ENCODE measurements at places on chromosomes 7 and 10. TPM values are rescaled to one million over a fixed set of nuclear protein-coding genes. Genes with fewer than 3 reads are reported as not detected.

DNA sequence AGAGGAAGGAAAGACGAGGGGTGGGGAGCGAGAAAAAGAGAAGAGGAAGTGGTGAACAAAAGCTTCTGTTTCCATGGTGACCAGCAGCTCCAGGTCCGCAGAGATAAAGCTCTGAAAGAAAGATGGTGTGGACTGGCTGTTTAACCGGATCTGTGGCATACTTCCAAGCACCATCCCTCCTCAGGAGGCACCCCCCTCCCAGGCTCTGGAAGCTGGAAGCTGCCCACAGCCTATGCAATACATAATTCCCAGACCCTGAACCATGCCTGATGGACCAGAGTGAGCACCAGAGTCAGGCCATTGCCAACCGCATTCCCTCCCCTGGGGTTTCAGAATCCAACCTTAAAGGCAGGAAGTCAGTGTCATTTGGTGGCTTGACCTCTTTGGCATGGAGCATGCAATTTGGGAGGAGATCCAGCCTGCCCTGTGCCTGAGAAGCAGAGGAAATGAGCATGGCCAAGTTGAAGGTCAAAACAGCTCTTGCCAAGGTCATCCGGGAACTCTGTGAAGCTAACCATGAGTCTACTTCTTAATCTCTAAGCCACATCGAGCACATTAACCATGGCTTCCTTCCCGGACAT is 22.2 kb upstream of the CPXM2 start:
- no peak for DNase-seq

FAM25C gene
- polyA plus RNA-seq: not detected

GRCh38 chr7:28755255-28755654 is 202.9 kb downstream of the TRIL start:
- no peak for DNase-seq

GRCh38 chr7:122887198-122887597 is 938 bp upstream of the CADPS2 start:
- no peak for DNase-seq

MORN4 gene
- 5.9 TPM for polyA plus RNA-seq

DNA sequence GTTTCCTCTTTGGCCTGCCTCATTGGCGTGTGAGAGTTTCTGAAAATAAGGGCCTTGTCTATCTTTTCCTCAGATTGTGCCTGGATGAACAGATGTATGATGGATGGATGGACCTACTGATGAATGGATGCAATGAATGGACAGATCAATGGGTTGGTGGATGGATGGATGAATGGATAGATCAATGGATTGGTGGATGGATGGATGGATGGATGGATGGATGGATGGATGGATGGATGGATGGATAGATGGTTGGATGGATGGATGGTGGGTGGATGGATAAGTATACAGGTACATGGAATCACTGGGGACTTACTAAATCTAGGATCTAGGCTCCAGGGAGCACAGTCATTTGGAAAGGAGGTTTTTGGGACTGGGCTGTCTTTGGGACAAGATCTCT is 331.9 kb downstream of the GRID1 start:
- no peak for DNase-seq

ASIC3 gene
- not detected for polyA plus RNA-seq

DNA sequence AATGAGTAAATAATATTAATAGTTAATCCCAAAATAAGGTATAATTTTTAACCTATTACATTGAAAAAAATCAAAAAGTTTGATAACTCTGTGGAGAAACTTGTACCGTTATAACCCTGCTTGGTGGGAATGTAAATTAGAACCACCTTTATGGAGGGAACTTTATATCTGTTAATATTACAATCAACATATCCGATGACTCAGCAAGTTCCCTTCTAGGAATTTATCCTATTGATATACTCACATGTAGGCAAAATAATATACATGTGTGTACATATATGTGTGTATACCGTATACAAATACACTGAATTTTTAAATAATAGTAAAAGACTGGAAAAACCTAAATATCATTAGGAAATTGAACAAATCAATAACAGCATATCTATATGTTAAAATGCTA is 54.7 kb downstream of the PANK1 start:
- DNase-seq: no peak

- DNase-seq: no peak
Measured at GRCh38 chr7:139687980-139688632, 89.7 kb downstream of the HIPK2 start.

AEBP1 gene
- 3.0 TPM for polyA plus RNA-seq

DNA sequence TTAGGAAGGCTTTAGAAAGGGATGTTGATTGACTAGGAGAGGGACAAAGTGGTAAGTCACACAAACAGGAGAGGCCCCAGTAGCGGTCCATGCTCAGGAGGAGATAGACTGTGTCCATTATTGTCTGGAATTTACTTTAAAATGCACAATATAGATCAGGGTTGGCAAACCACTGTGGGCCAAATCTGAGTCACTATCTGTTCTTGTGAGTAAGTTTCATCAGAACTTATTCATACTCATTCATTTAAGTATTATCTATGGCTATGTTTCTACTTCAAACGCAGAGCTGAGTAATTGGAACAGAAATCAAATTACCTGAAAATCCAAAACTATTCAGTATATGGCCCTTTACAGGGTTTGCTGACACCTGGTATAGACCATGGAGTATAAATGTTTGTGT is 166.5 kb downstream of the COL28A1 start:
- DNase-seq: no peak

LRRC61 gene
- 21.6 TPM for polyA plus RNA-seq

DNA sequence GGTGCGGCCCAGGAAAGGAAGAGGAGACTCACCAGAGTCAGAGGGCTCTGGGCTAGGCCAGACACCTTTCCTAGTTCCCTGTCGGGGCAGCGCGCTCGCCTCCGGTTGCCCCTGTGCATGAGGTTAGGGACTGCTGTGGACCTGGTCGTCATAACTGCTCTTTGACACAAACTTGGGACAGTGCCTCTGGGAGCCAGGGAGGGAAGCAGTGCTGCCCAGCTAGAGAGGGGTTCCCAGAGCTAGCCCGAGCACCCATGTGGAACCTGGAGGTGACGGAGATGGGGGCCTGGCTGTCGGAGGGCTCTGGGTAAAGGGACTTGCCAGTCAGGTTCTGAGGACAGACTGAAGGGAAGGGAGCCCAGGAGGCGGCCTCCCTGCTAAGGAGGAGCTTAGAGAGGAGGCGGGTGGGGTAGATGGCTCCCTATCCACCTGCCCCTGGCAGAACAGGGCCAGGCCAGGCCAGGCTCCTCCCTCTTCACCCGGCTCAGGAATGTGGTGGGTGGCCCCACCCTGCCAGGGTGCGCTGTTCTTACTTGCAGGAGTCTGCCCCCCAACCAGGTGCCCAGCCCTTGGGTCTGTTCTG is 29.7 kb downstream of the AGAP3 start:
- no peak for DNase-seq

GRCh38 chr10:122121059-122121458 is 132.1 kb downstream of the TACC2 start:
- no peak for DNase-seq

- DNase-seq: no peak
Measured at GRCh38 chr10:87058171-87058570, 36.5 kb downstream of the GLUD1 start.

DNA sequence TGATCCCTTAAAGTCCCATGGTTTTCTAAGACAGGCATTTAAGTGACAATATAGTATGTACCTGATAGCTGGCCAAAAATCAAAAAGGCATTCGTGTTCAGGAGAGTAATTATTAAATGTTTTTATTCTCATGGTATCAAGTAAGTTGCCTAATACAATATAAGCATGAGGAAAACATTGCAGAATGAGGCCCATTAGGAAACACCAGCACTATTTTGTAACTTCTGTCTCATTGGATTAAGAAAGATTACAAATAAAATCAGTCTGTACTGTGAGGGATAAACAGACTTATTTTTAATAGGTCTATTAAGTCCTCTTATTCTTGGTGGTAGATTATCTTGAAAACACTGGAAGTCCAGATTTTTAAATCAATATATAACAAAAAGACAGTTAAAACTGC is 110.1 kb downstream of the SNX13 start:
- DNase-seq: no peak

DNA sequence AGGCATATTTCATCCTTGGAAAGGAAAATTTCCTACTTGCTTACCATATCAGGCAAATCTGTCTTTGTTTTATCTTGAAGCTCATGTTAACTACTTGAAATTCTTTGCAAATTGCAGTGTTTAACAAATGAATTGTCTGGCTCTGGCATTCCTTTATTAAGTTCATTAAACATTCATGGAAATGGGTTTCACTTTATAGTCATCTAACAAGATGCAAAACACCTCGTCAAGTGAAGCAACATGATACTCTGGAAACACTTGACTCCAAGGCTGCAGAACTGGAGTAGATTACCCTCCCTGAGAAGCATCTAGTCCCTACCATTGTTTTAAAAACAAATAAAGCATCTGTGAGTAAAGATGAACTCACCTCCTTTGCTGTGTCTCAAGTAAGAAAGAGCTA is 1086.9 kb downstream of the NRG3 start:
- DNase-seq: no peak

SLC13A1 gene
- polyA plus RNA-seq: not detected

GRCh38 chr7:30864101-30864500 is 47.6 kb upstream of the AQP1 start:
- no peak for DNase-seq

OTUD1 gene
- polyA plus RNA-seq: 8.1 TPM

- no peak for DNase-seq
Measured at GRCh38 chr10:31390804-31391203, 71.8 kb downstream of the ZEB1 start.

- DNase-seq: no peak
Measured at GRCh38 chr7:84191842-84192241, 2.7 kb downstream of the SEMA3A start.

DNA sequence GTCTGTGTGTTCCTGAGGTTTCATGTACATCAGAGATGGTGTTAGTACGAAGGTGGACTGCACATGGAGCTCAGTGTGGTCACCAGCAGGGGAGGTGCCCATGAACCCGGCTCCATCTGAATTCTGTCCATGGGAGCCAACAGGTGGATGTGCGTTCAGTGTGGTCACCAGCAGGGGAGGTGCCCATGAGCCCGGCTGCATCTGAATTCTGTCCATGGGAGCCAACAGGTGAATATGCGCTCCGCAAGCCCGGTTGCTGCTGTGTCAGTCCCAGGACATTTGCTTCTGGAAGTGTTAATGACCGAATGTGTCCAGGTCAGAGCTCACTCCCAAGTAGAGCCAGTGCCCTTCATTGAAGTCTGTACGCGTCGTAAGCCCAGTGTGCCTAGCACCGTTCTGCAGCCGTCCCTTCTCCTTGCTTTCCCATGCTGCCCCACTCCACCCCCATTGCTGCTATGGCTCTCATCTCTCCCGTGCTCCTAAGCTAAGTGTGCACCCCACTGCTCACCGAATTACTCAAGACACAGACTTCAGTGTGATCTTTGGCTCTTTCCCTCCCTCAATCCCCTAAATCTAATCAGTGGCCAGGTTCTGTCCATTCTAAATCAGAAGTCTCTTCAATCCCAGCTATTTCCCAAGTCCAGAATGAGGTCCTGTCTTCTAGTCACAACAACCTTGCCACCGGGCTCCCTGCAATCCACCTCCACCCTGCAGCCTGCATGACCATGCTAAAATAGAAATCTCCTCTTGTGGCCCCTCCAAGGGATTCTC is 352.4 kb downstream of the TCERG1L start:
- DNase-seq: no peak

- DNase-seq: no peak
Measured at GRCh38 chr10:11341283-11341960, 270.0 kb downstream of the USP6NL start.

DNA sequence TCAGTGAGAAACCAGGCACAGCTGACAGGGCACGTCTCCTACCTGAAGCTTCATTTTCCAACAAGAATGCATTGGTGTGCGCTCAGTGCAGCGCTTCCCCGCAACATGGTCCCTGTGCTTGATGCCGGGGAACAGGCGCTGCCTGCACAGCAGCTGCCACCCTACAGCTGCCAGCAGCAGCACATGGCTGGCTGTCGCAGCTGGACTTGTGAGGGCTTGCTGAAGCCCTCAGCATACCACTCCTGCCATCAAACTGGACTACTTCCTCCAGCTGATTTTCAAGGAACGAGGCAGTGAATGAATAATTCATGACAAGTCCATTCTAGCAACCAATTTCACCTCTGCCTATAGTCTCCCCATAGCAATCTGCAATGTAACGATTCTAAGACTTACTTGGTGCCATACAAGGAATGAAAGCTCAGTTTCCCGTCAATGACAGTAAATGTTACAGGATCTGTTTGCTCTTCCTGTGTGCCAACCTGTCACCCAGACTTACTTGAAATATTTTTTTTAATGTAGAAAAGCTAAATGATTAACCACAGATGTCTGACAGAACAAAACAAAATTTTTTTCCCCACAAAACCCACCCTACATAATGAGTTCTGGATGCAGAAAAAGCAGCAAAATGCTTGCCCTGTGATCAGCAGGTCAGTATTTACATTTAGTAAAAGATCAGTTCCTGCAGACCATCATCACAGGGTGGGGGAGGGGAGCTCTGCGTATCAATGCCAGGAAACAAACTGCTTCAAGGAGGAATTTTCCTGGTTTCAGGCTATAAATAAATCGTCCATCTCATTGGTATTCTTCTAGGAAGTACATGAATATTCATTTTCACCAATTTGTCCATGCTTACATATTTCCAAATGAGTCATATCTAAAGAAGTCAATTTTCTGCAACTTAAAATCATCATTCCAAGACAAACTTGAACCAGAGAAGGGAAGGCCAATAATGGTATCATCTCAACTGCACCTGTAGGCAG is 140.6 kb downstream of the ALOX5 start:
- DNase-seq: no peak

PTN gene
- not detected for polyA plus RNA-seq

- DNase-seq: no peak
Measured at GRCh38 chr7:69067397-69067796, 530.9 kb upstream of the AUTS2 start.

DNA sequence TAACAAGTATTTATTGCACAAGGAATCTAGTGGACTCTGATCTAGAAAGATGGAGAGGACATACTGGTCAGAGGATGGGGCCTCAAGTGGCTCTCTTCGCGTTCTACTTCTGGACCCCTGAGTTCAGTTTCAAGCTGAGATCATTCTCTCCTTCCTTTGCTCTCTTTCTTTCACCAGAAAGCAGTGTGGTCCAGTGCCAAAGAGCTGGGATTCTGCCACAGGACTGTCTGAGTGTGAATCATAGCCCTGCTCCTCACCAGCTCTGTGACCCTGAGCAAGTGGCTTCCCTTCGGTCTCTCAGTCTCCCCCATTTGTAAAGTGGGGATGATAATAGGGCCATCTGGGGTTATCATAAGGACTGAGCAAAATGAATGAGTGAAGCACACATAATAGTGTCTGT is 715.2 kb downstream of the SUGCT start:
- DNase-seq: no peak

DNA sequence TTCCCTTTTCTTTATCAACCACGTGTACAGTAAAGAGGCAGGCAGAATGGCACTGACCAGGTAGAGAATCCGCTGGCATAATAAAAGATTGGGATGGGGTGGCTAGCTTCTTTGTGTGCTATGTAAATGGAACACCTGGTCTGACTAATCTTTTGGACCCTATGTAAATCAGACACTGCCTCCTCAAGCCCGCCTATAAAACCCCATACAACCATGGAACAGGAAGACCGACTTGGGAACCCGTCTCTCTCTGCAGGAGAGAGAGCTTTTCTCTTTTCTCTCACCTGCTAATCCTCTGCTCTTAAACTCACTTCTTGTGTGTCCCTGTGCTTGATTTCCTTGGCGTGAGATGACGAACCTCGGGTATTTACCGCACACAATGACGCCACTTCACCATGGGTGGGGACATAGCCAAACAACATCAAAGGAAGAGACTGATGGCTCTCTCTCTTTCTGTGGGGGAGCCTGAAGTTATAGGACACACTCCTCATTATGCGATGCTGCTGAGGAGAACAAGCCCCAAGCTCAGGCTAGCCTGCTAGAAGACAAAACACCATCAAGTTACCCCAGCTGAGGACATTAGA is 94.2 kb downstream of the ARL5B start:
- DNase-seq: no peak
